ENCODE measurements at places on chromosomes 16 and 17.
A peak's percentile ranks its signal among the peaks of the same experiment; 100 is the strongest.

DNA sequence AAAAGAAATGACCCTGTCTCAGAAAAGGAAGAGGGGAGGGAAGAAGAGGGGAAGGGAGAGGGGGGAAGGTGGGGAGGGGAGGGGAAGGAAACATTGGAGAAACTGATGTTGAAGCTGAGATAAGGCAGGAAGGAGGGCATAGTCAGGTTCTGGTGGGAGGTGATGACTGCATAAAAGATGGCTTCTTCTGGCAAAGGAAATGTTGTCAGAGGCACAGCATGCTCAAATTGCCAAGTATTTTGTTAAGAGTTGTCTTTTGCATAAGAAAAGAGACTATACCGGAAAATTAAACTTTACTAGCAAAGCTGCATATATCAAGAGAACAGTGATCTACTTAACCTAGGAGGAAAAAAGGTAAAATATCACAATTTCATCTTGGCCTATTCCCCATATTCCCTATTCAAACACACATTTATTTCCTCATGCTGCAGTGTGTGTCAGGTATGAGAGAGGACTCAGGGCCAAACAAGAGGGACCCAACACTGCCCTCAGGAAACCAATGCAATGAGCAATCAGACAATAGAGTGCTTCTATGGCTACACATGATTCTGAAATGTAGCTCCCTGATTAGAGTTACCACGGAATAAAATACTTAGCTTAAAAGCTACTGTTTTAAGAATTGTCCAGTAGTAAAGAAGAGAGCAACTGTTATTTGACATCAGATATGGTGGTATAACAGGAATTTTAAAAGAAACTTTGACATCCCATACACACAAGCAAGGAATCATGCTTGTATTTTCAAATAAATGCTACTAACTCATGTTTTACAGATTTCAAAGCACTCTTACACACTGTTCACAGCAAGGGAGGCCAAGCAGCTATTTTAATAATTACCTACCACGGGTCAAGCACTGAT, 80.9 kb downstream of the PARN start:
- no peak for DNase-seq

DNA sequence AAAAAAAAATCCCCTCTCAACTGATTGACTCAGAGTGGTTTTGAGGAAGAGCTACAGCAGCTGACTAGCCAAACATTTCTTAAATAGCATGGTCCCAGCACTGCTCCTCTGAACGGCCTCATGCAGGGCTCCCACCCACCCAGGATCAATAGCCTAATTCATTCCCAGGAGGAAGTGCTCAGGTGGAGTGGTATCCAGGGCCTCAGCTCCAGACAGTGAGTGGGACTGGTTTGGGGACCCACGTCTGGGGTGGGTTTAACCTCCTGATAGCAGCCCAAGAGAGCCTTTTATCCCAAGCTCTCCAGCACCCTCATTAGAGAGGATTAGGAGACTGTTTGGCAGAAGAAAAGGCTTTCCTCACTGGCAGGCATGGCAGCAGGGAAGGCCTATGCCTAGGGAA, 68.5 kb upstream of the CDH5 start:
- DNase-seq, result no peak

- DNase-seq, result no peak
These were observed 32.3 kb downstream of the PECAM1 start for GRCh38 chr17:64358261-64358788.

GRCh38 chr16:77594799-77595596, 127.3 kb upstream of the NUDT7 start:
- no peak for DNase-seq

- no peak for DNase-seq
These were observed 24.6 kb downstream of the C16orf90 start for GRCh38 chr16:3470723-3471122.

DNA sequence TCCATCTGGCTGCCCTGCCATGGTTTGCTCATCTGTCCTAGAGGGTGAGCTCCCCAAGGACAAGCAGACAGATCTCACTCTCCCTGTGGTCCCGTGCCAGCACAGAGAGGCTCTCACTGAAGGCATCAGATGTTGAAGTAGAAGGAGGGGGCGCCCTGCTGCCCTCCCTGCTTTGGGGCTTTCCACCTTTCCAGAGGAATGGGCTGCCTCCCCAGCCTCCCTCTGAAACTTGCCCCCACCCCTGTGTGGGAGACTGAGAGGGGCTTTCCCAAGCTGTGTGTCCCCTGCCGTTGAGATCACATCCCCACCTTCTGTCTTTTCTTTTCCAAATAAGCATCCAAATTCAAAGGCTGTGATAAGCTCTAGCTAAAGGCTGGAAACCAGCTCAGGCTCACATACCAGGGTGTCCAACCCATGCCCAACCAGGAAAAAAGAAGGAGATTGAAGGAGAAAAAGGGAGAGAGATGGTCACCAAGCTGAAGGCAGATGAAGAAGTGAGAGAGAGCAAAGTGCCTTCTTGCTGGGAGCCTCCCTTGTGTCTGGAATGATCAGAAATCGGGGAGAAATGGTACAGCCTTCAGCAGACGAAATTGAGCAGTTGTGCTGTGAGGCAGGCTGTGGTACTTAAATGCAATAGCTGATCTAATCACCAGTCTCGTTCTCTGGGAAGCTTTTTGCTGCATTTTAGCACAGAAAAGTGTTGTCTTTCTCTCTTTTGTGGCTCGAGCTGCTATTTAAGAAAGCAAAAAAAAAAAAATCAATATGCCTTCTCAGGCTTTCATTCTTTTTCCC, 145.9 kb upstream of the LHX1 start:
- DNase-seq, result no peak

DNA sequence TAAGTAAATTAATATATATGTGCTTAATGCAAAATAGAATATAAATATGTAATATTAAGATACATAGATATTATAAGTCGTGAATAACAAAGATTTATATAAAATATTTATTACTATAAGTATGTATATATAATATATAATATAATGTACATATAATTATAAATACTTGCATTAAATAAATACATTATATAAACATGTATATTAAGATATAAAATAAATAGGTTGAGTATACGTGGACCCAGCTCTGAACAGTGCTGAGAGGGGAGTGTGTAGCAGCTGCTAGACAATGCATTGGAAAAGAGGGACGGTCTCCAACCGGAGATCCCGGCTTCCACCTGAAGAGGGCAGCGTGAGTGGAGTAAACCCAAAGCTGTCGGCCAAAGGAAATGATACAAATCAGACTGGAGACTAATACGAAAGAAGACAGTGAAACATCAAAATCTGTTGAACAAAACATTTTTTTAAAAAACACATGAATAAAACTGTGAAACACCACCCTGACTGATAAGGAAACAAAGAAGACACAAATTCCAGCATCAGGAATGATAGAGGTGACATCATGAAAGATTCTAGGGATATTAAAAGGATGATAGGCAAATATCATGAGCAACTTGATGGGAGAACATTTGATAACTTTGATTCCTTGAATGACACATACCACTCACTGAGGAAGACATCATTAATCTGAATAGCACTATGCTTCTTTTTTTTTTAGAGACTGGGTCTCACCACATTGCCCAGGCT, 125.4 kb upstream of the CHMP6 start:
- peak; percentile 81 for DNase-seq

- DNase-seq, result no peak
These were observed 1230.3 kb upstream of the GOT2 start for GRCh38 chr16:59964232-59964924.

- no peak for DNase-seq
These were observed 337.5 kb downstream of the SOX9 start for GRCh38 chr17:72458301-72458700.

GRCh38 chr16:68659412-68660358, 14.6 kb downstream of the CDH3 start:
- peak; percentile 3 for DNase-seq

- no peak for DNase-seq
These were observed 31.2 kb downstream of the CDH3 start for GRCh38 chr16:68676113-68676860.
